NCI-H2029 (cell line): ENCODE measurements at places on chromosomes 7 and 10.

- no peak for DNase-seq
Observed at GRCh38 chr7:55452971-55453370, 87.8 kb downstream of the LANCL2 start.

GRCh38 chr7:8363407-8364015 lies 69.9 kb upstream of the NXPH1 start:
- DNase-seq, result no peak

DNA sequence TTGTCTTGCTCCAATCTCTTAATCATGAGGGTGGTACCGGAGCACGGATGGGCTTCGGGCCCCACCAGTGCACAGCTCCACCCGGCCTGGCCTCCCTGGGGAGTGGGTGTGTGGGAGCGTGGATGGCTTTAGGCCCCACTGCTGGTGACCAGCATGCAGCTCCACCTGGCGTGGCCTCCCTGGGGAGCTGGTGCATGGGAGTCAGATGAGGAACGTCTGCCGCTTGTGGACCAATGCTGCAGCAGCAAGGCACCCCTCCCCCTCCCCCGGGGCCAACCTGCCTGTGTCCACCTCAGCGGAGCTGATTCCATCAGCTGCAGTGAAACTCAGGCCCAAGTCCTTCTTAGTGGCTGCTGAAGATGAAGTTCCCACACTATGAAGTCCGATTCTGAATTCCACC lies 511.4 kb downstream of the PTPRN2 start:
- no peak for DNase-seq

DNA sequence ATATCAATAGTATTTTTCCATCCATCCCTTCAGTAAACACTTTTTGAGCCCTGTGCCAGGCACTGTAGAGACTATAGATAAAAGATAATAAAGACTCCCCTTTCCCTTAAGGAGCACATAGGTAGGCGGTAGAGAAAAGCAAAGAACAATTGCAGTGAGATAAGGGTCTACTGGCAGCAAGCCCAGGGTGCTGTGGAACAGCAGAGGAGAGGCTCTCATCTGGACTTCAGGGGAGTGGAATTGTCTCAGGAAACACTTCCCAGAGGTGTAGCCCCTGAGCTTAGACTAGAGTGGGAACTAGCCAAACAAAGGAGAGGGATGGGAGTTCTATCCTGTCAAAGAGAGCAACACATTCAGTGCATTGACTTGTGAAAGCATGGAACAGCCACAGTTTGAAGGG lies 102.0 kb downstream of the NRF1 start:
- DNase-seq, result peak; percentile 68

DNA sequence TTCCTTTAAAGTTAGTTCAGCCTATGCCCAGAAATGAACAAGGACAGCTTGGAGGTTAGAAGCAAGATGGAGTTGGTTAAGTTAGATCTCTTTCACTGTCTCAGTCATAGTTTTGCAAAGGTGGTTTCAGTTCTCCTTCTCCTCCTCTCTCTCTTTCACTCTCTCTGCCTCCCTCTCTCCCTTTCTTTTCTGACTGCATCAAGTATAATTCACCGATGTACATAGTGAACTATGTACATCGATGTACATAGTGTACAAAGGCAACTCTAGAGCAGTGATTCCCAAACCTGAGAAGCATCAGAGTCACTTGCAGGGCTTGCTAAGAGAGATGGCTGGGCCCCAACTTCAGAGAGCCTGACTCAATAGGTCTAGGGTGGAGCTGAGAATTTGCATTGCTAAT lies 1259.7 kb downstream of the TYW1 start:
- no peak for DNase-seq

DNA sequence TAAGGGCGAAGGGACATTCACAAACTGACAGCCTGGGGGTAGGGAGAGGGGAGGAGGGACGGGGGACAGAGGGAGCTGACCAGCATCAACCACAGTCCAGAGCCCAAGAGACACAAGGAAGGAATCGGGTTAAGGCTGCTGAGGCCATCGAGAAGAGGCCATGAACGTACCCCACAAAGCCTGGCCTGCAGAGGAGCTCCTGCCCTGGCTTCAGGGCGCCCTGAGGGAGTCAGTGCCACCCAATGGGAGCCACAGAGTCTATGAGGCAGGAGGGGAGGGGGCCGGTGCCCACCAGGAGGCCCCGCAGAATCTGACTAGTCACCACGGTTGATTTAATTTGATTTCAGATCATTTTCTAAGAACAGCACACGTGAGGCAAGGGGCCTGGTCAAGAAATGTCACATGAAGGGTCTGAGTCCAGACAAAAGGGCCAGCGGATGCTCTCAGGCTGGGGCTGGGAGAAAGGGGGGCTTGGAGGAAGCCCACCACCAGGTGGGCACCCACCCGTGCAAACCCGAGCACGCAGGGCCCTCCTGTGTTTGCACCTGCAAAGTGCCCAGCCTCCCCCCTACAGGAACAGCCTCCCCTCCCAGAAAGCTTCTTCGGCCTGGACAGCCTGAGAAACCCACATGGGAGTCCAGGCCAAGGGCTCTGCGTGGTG lies 40.4 kb downstream of the CAMK2B start:
- no peak for DNase-seq

- DNase-seq, result no peak
Observed at GRCh38 chr7:77419102-77419501, 3.0 kb upstream of the GSAP start.

- DNase-seq, result no peak
Observed at GRCh38 chr10:12844811-12845483, 156.6 kb downstream of the CCDC3 start.
